ENCODE measurements at places on chromosomes 2 and 18. TPM values are rescaled to one million over a fixed set of nuclear protein-coding genes. Genes with fewer than 3 reads are reported as not detected.

LAMA3 gene
- 3.2 TPM for polyA plus RNA-seq

CRYBA2 gene
- not detected for polyA plus RNA-seq

TMEM198 gene
- polyA plus RNA-seq, result 3.8 TPM

DNA sequence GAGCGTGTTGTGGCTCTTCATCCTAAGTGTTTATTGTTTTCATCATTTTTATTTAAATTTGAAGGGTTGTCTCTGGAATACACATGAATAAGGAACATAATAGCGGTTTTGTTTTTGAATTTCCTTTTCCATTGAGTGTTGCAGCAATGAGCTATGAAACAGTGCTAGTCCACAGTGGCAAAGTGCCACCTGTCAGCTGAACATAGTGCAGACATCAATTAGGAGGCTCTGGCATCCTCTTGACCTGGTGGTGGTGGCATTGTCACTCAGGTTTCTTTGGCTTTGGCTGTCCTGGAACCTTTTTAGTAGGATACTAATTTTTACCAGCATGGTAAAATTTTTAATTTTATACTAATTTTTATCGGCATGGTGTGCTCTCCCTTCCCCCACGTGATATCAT is 63.2 kb downstream of the UGGT1 start:
- no peak for DNase-seq

DNA sequence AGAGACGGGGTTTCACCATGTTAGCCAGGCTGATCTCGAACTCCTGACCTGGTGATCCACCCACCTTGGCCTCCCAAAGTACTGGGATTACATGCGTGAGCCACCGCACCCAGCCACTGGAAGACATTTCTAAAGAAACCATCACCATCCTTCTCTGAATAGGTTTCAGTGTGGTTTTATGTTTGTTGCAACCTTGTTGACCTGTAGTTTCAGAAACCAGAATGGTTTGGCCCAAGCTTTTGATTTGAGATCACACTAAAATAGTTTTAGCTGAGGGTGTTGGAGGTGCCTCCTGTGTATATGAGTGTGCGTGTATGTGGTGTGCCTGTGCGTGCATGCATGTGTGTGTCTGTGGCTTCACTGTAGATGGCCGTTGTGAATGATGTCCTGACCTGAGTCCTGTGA is 26.2 kb downstream of the INPP4A start:
- DNase-seq, result no peak
